ENCODE measurements at places on chromosomes 4 and X. TPM values are rescaled to one million over a fixed set of nuclear protein-coding genes. Genes with fewer than 3 reads are reported as not detected.

The C4orf50 gene
- not detected for total RNA-seq

The H2BW2 gene
- not detected for total RNA-seq

The HPRT1 gene
- 11.8 TPM for total RNA-seq

The MAGEB17 gene
- not detected for total RNA-seq

The FABP2 gene
- not detected for total RNA-seq

The VCX3A gene
- not detected for total RNA-seq

The P2RY8 gene
- not detected for total RNA-seq

The HMGN5 gene
- total RNA-seq: 1.3 TPM

The SOWAHD gene
- not detected for total RNA-seq

The NLRP2B gene
- not detected for total RNA-seq

DNA sequence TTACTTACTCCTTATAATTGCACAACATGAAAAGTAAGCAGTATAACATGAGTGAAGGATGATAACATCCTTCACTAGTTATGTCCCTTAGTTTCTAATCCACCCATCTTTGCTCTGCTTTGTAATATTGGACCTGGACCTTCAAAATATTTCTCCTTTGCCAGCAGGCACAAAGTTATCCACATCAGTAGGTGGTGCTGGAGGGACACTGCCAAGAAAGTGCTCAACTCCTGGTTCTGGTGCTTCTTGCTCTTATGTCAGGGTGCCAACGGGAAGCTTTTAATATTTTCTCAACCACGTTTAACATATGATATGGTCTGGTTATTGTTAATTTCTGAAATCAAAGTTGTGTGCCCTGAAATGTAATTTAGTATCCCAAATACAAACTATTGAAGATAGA, 49.1 kb downstream of the TMEM165 start:
- peak; percentile 62 for DNase-seq

DNA sequence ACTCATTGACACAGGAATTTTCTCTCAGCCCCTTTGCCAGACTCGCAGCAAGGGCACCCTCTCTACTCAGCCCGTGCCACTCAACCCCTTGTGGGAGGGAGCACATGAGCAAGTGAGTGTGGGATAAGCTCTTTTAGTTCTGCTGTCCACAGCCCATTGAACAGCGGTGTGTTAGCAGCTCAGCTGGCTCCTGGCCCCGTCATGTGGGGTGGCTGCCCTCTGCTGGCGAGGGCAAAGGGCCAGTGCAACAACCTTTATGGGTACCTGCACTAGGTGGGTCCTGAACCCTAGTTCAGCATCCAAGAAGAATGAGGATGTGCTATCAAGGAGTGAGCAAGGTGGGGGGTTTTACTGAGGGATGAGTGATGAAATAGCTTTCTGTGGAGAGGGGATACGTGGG, 85.0 kb upstream of the ZNF81 start:
- DNase-seq: peak; percentile 62

GRCh38 chr4:38155589-38156294, 195.5 kb downstream of the PTTG2 start:
- no peak for DNase-seq

- peak; percentile 59 for DNase-seq
Observed at GRCh38 chrX:72269671-72270251, 7.3 kb downstream of the RPS4X start.

GRCh38 chr4:75924309-75924827, 16.4 kb downstream of the NAAA start:
- DNase-seq: no peak

DNA sequence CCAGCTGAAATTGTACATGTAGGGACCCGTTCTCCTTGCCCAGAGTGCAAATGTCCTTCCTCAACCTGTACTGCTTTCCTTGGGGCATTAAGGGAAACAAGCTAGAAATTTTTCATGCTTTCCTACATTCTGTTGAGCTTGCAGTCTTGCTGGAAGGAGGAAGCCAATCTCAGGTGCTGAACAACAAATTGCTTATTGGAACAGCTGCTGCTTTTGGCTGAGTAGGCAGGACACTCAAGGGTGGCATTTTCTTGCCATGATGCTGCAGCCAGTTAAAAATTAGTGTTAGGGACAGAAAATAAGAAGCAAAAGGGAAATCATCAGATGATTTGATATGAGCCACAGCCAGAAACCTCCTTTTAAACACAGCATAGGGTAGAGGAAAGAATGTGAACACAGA, 223.7 kb downstream of the QDPR start:
- no peak for DNase-seq

DNA sequence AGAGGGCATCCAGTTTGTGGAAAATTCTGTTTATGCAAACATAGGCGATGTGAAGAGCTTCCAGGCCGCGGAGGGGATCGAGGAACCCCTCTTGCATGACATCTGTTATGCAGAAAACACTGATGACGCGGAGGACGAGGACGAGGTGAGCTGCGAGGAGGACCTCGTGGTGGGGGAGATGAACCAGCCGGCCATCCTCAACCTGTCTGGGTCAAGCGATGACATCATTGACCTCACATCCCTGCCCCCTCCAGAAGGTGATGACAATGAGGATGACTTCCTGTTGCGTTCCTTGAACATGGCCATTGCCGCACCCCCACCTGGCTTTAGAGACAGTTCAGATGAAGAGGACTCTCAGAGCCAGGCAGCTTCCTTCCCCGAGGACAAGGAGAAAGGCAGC, 74.6 kb upstream of the PRPS2 start:
- no peak for DNase-seq

DNA sequence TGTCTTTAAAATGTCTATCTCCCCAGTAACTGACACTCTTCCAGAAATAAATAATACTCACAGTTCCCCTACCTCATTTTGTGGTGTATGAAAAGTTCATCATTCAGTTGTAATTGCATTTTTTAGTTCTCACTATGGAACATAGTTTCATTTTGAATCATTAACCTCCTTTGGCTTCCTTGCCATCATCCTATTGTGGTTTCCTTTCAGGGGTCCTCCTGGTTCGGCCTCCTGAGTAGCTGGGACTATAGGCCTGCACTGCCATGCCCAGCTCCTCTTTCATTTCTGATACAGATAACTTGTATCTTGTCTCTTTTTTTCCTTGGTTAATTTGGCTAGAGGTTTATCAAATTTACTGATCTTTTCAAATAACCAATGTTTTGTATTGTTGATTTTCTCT, 23.1 kb upstream of the BLTP1 start:
- DNase-seq: no peak

GRCh38 chrX:138683600-138683999, 27.9 kb downstream of the FGF13 start:
- DNase-seq: no peak

GRCh38 chrX:64169988-64170387, 35.5 kb downstream of the AMER1 start:
- DNase-seq: no peak

- DNase-seq: peak; percentile 48
Observed at GRCh38 chrX:41922431-41923151, 763 bp downstream of the CASK start.

DNA sequence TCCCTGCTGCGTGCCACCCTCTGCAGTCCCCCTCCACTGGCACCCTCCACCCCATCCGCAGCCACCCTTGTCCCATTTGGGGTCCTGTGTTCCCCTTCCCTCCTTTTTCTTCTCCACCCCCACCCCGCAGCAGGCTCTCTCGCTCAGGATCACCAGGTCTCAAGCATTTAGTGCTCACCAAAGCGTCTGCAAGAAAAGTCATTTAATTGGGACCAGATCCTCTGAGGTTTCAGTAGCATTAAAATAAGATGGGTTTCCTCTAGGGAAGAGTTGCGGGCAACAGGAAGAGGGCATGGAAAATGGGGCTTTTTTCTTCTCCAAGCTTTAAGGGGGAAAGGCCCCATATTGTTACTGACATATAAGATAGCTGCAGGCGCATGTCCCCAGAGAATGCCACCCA, 4.9 kb upstream of the HAUS7 start:
- DNase-seq: peak; percentile 33

DNA sequence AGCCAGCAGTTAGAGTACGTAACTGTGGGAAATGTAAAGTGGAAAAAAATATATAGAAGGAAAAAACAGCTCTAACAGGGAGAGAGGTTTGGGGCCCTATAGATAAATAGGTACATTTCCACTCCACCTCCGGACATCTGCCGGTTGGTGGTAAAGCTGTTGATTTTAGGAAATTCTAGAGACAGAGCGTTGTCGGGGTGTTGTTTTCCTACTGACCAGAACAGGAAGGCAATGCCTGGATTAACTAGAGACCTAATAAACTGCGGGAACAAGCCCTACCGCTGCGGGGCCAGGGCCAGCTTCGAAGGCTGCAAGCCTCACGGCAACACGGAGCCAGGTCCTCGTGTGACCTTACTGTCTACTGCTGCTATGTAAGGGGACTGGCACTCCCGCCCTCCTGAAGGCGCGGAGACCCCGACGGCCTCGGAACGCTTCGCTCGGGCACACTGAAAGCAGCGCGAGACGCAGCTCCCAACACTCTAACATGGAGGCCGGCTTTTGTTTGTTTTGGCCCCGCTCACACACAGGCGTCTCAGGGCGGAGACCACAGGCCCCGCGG, 702 bp upstream of the CDKN2AIP start:
- DNase-seq: no peak

GRCh38 chr4:602559-602942, 22.8 kb upstream of the PDE6B start:
- DNase-seq: peak; percentile 28

- peak; percentile 76 for DNase-seq
Observed at GRCh38 chrX:17580539-17581152, 156.6 kb upstream of the SCML1 start.

DNA sequence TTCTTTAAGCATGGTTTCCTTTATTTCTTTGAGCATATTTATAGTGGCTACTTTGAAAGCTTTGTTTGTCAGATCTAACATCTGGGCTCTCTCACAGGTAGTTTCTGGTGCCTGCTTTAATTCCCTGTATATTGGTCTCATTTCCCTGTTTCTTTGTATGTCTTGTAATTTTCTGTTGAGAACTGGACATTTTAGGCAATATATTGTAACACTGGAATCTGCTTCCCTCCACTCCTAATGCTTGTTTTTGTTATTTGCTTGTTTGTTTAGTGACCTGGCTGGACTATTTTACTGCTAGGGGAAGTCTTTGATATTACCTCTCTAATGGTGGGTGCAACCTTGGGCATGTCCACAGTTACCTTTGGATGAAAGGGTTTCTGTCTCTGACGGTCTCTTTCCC, 25.0 kb downstream of the BMPR1B start:
- no peak for DNase-seq

DNA sequence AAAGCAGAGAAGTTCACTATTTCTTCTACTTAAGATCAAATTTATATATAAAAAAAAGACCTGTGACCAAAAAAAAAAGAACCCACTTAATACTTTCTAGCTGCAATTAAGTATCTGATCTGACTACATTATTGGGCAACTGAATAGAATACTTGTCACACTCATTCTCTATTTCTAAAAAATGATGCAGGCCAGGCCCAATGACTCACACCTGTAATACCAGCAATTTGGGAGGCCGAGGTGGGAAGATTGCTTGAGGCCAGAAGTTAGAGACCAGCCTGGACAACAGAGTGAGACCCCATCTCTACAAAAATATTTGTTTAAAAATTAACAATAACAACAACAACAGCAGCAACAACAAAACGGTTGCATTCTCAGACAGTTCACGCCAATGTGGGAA, 108.8 kb upstream of the BMP2K start:
- DNase-seq: peak; percentile 53

DNA sequence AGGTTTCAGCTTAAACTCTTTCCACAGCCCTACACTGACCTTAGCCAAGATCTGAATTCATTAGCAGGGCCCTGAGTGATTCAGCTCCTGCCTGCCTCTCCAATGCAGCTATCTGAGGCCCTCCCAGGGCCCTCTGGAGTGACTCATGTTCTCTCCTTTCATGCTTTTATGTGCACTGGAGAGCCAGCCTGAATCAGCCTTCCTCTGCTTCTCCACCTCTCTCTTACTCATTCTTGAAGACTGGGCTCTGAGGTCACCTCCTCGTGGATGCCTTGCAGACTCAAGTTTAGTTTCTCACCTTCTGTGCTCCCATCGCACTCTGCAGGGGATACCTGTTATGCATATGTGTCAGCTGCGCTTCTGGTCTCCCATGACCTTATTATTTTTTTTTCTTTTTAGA, 3.1 kb upstream of the OCIAD2 start:
- peak; percentile 99 for DNase-seq

DNA sequence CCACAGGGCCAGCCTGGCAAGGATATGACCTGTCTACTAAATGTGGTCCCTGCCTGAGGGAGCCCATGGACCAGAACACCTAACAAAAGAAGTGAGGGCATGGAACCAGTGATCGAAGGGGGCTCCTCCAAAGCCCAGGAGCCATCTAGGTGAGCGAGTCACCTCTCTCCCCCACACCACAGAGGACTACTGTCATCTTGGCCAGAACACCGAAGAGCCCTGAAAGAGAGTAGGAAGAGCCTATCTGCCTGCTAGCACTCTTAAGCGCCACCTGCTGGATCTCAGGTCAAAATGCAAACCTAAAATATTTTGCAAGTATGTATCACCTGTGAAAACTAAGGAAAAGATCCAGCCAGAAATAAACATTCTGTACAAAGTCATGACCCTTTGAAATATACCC, 137.9 kb upstream of the ZXDB start:
- peak; percentile 48 for DNase-seq

DNA sequence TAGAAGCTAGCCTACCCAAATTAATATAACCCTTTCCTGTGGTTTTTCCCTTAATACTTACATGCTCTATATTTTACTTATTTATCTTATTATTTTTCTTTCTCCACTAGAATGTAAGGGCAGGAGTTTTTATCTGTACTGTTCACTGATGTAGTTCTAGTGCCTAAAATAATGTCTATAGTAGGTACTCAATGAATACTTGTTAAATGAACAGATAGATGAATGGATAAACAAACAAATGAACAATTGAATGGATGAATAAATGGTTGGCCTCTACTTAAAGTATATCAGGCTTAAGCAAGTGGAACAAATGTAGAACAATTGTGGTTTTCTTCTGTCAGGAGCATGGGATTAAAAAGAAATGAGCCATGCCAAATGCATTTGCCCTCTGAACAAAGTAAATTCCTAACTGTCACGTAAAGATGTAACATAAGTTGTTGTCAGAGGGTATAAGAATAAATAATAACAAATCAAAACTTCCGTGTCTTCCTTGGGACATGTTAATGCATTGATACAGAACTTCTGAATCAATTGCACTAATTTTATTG, 54.1 kb downstream of the SYTL5 start:
- no peak for DNase-seq

DNA sequence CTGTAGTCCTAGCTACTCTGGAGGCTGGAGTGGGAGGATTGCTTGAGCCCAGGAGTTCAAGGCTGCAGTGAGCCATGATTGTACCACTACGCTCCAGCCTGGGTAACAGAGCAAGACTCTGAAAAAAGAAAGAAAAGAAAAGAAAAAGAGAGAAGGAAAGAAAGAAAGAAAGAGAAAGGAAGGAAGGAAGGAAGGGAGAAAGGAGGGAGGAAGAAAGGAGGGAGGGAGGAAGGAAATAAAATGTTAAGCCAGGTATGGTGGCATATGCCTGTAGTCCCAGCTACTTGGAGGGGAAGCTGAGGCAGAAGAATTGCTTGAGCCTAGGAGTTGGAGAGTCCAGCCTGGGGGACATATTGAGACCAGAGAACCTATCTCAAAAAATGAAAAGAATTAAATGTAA, 12.0 kb downstream of the STAP1 start:
- no peak for DNase-seq
